Stimulated activated CD4-positive, alpha-beta T cell treated with anti-CD3 and anti-CD28 coated beads, Interleukin-1b, Interleukin-23, amount 100 ng/mL, for 4 hours (primary cell): ENCODE measurements at places on chromosomes 13 and 19.

GRCh38 chr13:63209330-63210017 lies 1793.8 kb upstream of the PCDH20 start:
- no peak for DNase-seq

- DNase-seq, result peak; percentile 20
These were observed 61.1 kb downstream of the ZNF431 start for GRCh38 chr19:21202865-21203494.

GRCh38 chr19:4539693-4540581 lies at the start of gene LRG1:
Gene LRG1, minus strand, starts transcription at chr19:4540036. Its CDS starts 23 bp downstream, at chr19:4540013.
- DNase-seq, result no peak

DNA sequence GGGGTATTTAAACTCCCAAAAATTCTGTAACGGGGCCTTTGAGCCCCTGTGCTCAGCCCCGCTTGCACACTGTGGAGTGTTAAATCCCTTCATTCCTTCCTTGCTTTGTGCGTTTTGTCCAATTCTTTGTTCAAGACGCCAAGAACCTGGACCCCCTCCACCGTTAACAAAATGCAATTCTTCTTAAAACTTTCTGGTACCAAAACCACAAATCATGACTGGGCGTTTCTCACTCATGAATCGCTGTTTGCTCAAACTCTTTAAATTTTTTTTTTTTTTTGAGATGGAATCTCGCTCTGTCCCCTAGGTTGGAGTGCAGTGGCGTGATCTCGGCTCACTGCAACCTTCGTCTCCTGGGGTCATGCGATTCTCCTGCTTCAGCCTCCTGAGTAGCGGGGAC lies 881 bp downstream of the ZNF20 start:
- DNase-seq, result no peak

DNA sequence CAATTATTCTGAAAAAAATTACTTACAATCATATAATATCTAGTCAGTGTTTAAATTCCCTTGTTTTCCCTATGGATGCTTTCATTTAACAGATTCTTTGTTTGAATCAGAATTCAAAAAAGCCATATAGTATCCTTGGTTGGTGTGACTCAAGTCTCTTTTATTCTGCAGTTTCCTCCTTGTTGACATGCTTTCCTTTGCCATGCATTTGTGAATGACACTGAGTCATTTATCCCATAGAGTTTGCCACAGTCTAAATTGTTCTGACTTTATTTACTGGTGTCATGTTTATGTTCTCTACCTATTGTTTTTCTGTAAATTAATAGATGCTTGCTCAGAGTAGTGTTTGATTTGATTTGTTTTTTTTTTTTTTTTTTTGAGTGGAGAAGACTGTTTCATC lies 893.8 kb upstream of the SLC10A2 start:
- no peak for DNase-seq

DNA sequence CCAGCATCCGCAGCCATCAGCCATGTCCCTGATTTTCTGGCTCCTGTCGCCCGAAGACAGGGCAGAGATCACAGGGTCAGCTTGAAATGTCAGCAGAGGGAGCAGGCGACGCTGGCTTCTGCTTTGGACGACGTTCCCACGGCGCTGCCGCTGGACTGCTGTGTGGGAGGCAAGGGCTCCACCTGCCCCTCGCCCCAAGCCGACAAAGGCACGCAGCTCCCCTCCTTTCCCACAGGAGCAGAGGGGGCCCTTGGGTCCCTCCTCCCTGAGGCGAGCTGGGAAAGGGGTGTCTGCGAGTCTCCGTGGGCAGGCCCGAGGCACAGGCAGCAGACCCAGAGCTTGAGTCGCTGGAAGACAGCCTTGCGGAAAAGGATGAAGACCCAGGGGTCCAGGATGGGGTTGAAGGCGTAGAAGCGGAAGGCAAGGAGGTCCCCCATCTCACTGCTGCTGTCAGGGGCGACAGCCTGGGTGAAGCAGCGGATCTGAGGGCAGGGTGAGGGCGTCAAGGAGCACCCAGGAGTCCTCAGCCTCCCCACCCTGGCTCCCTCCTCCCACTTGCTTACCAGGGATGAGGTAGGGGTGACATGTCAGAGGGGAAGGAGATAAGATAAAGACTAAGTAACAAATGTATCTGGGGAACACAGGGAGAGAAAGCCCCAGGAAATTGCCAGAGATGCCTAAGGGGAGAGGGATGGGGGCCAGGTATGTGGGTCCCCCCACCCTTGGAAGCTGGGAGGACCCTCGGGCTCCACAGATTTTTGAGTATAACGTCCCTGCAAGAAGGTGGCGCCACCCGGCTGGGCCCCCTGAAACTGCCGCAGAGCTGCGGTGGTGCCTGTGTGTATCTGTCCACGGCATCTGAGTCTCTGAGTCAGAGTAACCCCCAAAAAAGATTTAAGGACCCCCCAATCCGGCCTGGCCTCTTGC lies 3.4 kb downstream of the PTGIR start:
- no peak for DNase-seq

GRCh38 chr13:110981379-110981778 lies 66.5 kb upstream of the ANKRD10 start:
- DNase-seq, result no peak

GRCh38 chr13:27917121-27917947 lies 2.5 kb upstream of the PDX1 start:
- DNase-seq, result no peak

DNA sequence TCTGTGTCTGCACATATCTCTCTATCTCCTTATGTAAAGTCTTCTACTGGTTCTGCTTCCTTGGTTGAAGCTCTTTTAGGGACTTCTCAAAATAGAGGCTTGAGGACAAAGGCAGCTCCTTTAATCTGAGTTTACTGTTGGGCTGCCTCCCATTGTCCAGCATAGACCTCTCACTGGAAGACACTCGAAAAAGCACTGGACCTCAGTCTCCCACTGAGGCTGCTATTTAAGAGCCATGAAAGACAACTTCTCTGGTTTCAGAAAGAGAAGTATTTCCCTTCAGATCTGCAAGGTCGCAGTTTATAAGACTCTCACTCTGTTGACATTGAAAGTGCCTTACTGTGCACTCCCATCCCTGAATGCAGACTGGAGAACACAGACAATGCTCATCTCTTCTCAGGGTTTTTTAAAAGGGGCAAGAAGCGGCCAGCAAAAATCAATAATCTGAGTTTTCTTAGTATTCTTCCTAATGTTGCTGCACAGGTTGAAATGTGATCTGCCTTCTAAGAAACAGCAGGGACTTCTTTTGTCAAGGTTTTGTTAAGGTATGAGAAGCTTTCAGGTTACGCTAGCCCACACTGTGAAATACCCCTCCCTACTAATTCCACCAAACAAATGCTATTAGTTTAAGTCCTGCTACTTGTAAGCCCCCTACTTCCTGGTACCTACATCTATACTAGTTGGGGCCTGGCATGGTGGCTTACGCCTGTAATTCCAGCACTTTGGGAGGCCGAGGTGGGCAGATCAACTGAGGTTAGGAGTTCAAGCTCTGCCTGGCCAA lies 450.0 kb upstream of the SLC10A2 start:
- no peak for DNase-seq

DNA sequence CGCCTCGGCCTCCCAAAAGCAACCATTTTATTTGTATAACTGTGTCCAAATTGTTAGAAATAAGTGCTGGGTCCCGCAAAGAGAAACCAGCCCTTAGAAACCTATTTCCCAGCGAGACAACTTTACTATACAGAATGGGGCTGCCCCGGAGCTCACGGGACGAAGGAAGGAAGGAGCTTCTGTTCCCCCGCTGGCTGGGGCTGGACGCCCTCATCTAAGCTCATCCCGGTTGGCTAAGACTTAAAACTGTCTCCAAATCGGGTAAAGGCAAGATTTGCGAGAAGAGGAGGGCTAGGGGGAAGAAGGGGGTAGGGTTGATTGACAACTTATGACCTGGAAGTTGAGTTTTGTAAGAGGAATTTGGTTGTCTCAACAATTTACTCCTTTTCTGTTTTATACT lies 12.3 kb upstream of the BSG start:
- DNase-seq, result no peak

DNA sequence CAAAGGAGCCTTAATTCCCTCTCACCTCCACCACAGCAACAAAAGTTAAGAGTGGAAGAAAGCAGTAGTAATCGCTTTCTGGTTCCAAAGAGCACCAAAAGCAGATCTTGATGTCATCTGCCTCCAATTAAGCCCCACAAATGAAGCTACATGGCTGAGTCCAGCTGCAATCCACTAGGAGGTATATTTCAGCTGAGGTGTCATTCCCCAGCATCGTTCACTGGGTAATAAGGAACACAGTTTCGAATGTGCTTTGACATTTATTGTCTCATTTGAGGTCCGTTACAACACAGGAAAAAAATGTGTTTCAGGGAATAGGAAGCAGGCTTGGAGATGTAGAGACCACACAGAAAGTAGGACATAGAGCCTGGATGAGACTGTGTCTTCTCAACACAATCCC lies 190.4 kb downstream of the DCLK1 start:
- DNase-seq, result no peak

DNA sequence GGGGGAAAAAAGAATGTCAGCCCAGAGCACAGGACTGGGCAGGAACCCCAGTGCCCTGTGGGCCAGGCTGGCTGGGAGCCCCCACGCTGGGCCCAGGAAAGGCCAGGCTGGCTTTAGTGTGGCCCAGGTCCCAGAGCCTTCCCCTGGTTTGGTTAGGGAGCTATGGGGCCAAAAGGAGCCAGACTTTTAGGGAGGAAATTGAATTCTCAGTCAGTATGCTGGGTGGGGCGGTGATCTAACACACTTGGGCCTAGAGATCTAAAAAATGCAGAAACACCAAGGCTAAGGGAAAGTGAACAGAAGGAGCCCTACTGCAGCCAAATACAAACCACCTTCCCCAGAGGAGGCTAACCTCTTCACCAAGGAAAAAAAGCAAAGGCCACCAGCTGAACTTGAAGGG lies 137.5 kb downstream of the CRYL1 start:
- DNase-seq, result no peak

- no peak for DNase-seq
These were observed 3.2 kb downstream of the LSM4 start for GRCh38 chr19:18319591-18320135.

DNA sequence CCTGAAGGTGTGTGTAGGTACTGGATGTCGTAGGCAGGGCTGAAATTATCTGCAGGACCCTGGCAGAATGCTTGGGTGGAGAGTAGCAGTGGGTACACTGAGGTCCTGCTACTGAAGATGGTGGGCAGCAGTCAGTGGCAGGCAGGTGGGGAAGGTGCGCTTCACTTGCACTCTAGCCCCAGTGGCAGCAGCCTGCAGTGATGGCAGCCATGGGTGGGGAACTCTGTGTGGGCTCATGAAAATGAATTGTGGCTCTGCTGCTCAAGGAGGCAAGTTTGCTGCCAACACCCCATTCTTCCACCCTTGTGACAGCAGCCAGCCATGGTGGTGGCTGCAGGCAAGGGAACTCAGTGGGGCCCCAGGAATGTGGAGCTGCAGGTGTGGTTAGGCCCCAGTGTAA lies 1242.7 kb upstream of the MIR17HG start:
- DNase-seq, result no peak

- DNase-seq, result no peak
These were observed 6.8 kb downstream of the ELL start for GRCh38 chr19:18514800-18515682.

GRCh38 chr13:38753878-38754277 lies 67.0 kb downstream of the FREM2 start:
- DNase-seq, result no peak

- no peak for DNase-seq
These were observed 79.4 kb upstream of the VSTM2B start for GRCh38 chr19:29446361-29446760.

DNA sequence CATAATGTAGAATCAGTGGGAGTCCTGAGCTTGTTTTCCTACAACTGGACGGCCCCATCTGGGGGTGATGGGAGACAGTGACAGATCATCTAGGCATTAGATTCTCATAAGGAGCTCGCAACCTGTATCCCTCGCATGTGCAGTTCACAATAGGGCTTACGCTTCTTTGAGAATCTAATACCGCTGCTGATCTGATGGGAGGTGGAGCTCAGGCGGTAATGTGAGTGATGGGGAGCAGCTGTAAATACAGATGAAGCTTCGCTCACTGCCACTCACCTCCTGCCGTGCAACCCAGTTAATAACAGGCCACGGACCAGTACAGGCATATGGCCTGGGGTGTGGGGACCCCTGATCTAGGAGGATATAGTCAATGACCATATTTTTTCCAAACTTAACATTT lies 38.8 kb downstream of the RCBTB1 start:
- DNase-seq, result no peak

GRCh38 chr13:35930665-35931631 lies 200.2 kb downstream of the DCLK1 start:
- DNase-seq, result no peak

GRCh38 chr13:62309904-62310303 lies 894.3 kb upstream of the PCDH20 start:
- DNase-seq, result no peak

GRCh38 chr19:850221-850978 lies 1.7 kb upstream of the ELANE start:
- DNase-seq, result no peak

DNA sequence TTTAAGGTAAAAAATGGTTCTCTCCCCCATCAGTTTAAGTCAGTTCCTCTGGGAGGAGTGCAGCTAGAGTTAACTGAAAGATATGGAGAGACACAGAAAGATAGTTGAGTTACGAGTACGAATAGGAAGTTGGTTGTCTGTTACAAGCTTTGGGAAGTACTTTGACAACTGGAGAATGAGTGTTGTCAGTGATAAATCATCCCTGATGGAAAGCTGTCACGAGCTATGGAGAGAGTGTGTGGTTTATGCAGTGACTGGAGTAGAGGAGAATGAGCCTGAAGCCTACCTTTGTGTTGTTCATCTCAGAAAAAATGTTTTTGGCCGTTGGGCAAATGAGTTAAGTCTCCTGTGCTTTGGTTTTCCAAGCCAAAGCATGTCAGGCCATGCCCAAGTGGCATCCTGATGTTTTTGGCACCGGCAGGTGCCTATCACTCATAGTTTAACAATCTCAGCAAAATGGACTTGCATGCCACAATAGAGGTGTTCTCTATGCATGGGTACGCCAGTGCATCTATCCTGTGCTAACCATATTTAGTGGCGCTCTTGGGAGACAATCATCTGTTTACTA lies 350.2 kb downstream of the IRS2 start:
- no peak for DNase-seq

DNA sequence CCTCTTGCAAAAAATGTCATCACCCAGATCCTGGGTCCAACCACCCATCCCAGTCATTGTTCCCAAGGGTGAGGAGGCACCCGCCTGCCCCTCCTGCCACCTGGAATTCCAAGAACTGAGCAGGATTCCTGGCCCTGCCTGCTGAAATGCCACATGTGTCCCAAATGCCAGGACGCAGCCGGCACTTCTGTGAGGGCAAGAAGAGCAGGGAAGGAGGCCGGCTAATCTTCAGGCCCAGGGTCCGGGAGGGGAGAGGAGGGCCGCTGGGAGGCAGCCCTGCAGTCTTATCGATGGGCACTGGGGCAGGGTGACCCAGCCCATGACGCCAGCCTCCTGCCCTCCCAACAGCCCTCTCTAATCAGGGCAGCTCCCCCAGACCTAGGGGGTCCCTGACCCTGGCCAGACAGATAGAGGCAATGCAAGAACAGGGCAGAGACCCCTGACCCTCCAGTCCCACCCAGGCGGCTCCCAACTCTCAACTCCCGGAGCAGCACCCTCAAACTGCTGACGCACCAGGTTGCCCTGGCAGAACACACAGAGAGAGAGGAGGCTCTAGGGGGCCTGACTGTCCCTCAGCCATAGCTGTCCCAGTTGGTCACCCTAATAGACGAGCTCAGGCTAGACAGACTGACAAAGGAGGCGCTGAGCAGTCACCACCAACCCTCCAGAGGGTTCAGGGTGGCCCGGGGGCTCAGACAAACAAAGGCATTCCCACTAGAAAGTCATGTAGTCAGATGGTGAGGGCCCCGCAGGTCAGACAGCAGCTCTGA lies 1.5 kb downstream of the MFSD12 start:
- no peak for DNase-seq

GRCh38 chr19:58466089-58466759 lies 656 bp upstream of the ZNF324 start:
- no peak for DNase-seq

GRCh38 chr19:48137411-48137810 lies 26.8 kb upstream of the PLA2G4C start:
- no peak for DNase-seq
